ENCODE measurements at places on chromosomes 5 and 9.

GRCh38 chr9:133031496-133031911 is 707 bp downstream of the GTF3C5 start:
- no peak for DNase-seq

DNA sequence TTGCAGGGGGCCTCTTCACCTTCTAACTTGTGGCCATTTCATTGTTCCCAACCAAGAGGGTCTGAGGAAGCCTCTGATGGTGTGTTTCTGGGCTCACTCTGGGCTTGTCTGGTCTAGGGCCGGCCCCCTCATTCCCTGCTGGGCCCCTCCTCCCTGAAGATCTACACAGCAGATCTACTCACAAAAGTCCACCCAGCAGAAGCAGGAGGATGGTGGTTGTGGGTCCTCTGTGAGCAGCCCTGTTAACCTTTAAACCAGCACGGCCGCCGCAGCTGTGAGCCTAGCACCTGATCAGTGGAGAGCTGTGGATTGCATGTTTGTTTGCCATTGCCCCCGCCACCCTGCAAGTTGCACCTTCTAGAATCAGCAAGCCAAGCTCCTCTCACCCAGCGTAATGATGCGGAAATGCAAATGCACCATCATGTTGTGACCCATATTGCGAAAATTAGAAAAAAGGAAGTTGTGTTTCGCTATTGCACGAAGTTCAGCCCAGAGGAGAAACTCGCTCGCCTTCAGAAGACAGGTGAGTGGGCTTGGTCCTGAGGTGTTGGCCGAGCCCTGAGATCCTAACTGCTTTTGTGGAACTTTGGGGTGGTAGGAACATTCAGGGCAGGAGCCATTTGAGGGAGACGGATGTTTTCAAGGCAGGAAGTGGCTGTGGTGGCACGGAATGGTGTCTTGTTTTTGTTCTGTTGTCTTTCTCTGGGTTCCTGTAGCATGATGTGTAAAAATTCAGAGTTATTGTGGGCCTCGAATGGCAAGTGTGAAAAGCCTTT is 16.7 kb downstream of the FGD3 start:
- peak; percentile 85 for DNase-seq

- DNase-seq: no peak
These were observed 41.4 kb downstream of the CPLANE1 start for GRCh38 chr5:37207802-37208201.

GRCh38 chr5:64873441-64873840 is 104.7 kb downstream of the CWC27 start:
- no peak for DNase-seq

- DNase-seq: no peak
These were observed 235.9 kb upstream of the TRPM3 start for GRCh38 chr9:71357346-71357745.

- DNase-seq: no peak
These were observed 128.1 kb downstream of the GADD45G start for GRCh38 chr9:89732939-89733324.

DNA sequence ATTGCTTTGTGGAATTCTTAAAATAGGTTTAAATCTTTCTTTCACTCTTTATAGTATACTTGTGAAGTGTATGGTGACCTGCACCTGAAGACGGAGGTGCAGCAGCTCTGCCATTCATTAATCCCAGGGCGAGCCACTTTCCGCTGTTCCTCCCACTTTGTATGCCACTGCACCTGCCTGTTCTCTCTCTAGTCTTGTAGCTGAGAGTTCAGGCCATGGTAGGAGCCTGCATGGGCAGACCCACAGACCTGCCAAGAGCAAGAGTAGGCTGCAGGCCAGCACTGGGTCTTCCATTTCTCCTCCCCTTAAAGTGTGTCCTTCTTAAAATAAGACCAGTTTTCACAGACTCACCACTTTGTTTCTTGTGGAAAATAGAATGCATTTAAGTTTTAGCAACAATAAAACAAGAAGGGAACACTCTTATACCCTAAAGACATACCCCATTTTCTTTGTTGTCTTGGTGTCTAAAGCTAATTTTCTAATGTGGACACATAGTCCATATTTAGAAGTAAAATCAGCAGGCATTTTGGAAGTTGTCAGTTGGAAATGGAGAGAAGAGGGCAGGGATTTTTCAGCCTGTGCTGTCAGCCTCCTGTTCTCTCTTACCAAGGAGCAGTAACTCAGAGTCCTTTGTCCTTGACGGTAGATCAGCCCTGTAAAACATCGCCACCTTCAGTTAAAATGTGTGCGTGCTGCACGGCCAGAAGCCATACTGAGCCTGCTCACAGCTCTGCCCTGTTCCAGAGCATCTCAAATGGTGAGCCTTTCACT is 103.2 kb downstream of the SNCAIP start:
- DNase-seq: no peak

GRCh38 chr5:423233-423565 is 19.8 kb upstream of the EXOC3 start:
- DNase-seq: no peak

DNA sequence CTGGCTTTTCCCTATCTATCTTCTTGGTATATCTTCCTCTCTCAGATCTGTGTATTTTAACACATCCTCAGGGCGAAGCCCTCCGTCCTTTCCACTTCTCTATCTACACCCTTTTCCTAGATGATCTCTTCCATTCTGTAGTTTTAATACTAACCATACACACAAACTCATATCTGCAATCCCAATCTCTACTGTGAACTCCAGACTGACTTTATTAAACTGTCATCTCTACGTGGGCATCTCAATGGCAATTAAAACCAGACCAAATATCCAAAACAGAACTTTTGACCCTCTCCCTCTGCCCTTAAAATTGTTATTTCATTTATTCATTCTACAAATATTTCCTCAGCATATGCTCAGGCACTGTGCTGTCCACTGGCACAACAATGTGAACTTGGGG is 7.1 kb downstream of the FNIP1 start:
- DNase-seq: no peak

- DNase-seq: no peak
These were observed 10.1 kb downstream of the TLR4 start for GRCh38 chr9:117714282-117714681.

DNA sequence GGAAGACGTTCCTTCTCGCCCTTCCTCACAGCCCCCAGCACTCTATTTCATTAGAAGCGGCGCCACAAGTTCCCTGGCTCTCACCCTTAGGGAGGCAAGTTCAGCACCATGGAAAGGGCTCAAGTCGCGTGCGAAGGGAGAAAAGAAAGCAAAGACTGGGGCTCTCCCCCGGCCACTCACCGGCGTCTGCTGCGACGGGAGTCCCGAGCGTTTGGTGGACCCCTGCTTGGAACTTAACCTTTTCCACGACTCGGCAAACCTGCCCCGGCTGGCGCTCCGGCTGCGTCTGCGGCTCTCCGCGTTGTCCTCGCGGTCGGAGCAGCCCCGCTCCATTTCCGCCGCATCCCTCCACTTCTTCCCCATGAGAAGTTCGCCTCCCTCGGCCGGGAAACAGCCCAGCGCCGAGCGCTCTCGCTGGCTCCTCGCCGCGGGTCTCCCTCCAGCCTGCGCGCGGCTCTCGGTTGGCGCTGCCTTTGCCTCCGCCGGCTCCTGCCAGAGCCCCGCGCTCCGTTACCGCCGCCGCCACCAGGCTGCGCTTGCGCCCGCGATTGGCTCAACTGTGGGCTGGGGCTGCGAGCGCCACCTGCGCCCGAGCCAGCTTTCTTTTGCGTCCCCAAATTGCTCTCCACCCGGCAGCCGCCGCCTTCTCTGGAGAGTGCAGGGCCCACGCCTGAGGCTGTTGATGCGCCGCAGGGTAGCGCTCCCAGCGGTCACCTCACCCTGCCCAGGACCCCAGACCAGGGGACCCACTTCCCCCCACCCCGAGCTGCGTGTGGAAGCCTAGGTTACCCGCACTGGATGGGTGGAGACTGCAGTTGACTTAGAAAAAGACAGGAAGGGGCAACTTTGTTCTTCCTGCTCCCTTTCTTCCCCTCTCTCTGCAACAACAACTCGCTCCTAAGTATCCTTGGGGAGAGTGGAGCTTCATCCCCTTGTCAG is 321.6 kb downstream of the CEMIP2 start:
- DNase-seq: no peak

DNA sequence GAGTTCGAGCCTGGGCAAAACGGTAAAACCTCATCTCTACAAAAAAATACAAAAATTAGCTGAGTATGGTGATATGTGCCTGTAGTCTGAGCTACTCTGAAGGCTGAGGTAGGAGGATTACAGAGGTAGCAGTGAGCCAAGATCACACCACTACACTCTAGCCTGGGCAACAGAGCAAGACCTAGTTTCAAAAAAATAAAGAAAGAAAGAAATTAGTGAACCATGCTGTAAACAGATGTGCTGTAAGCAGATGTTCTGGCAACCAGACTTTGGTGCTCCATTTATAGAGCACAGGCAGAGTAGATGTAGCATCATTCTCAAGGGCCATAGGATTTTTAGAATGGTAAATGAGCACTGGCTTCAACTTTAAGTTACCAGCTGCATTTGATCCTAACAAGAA is 115.4 kb downstream of the ST8SIA4 start:
- no peak for DNase-seq

DNA sequence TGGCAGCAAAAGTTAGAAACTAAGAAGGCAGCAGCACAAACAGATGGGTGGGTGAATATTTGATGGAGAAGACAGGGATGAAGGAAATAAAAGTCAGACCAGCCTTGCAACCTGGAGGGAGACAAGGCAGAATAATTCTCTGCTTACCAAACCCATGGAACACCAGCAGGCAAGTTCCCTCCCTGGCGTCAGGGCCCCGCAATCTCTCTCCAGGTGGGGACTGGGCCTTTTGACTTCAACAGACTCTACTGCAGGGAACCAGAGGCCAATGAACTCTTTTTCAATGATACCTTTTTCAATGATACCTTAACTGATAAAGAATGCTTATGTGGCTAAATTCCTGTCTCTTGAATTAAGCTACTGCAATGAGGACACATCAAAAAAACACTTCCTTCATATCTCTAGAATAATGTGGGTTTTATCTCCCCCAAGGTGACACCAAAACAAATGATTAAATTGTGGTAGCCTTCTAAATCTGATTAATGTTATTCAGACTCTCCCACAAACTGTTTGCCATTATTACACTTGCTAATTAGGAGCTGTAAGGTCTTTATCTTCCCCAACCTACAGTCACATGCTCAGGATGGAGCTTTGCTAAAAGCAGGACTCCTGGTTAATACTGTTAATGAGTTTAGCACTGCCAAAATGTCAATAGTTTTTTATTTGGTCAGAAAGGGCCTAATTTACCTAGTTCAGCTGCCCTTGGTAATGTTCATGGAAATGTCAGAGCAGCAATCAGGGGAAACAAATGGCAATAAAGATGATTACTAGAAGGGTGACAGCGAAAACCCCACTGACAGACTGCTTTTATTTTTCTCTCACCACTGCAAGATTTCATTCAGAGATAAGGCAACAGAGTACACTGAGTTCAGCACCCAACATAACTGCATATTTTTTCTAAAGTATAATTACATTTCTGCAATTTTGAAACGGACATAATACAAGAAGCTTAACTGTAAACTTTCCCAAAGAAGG is 165.5 kb downstream of the TSSK1B start:
- no peak for DNase-seq

- DNase-seq: no peak
These were observed 412.9 kb upstream of the CCNH start for GRCh38 chr5:87825583-87825982.

GRCh38 chr9:137330689-137331088 is 28.6 kb upstream of the NRARP start:
- no peak for DNase-seq

DNA sequence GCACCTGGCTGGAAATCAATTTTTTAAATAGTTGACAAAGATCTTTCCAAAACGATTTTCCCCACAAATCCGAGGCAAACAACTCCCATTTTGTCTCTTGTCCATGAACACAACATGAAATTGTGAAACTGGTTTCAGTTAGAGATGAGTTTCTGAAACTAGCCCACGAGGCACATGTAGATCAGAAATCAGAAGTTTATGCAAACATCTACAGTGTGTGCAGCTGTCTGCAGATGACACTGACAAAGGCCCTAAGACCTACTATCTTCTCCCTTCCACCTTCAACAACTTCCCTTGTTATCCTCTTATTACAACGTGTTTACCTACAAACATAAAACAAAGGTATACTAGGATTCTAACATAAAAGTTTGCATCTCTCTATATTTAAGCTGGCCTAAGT is 183.3 kb downstream of the DIRAS2 start:
- DNase-seq: no peak

DNA sequence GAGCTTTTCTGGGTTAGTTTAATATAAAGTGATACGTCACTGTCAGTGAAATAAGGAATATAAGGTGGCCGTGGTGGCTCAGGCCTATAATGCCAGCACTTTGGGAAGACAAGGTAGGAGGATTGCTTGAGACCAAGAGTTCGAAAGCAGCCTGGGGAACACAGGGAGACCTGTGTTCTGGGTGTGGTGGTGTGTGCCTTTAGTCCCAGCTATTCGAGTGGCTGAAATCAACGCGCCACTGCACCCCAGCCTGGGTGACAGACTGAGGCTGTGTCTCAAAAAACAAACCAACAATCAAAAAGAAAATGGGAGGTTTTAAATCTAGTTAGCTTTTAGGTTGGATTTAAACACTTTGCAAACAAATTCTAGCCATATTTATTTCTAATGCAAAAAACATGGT is 53.1 kb downstream of the NSD1 start:
- no peak for DNase-seq

DNA sequence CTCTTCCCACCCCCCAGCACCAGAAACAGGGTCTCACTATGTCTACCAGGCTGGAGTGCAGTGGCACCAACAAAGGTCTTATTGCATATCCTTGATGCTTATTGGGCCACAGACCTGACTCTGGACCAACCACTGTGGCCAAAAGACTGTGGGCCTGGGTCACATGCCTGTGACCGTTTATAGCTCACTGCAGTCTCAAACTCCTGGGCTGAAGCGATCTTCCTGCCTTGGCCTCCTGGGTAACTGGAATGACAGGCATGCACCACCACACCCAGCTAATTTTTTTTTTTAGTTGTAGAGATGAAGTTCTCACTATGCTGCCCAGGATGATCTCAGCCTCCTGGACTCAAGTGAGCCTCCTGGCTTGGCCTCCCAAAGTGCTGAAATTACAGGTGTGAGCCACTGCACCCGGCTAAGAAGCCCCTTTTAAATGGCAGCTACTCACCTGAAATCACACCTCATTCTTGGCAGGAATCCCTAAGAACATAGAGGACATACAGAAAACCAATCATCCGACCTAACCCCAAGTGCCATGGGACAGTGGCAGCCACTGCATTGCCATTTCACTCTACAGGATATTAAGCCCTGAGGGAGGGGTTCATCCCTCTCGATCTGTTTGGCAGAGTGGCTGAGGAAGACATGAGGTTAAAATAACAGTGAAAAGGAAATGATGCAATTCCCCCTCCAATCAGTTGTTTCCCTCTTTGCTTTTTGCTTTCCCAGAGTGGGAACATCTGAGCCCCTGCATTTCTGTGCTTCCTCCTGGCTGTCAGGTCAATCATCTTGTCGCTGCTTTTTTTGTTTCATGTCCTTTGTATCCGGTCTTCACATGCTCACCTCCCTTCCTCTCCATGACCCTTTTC is 74.6 kb downstream of the LRRC70 start:
- no peak for DNase-seq

DNA sequence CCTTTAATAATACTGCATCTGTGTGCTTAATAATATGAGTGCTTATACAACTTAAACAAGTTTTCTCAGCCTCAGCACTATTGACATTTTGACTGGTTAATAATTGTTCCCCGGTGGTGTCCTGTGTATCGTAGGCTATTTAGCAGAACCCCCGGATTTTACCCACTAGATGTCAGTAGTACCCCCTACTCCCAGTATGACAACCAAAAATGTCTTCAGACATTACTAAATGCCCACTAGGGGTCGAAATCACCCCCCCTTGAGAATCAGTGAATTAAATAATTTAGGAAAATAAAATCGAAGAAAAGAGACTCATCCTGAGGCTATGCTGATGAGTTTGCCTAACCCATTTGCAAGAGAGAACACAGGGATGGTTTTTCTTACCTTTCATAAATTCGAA is 166.3 kb downstream of the ATP10B start:
- no peak for DNase-seq

GRCh38 chr9:126016579-126017290 is 269.6 kb downstream of the PBX3 start:
- no peak for DNase-seq
